ENCODE measurements at places on chromosomes 7 and 10. TPM values are rescaled to one million over a fixed set of nuclear protein-coding genes. Genes with fewer than 3 reads are reported as not detected.

The FAM25A gene
- not detected for polyA plus RNA-seq

- H3K4me3 ChIP-seq, result no peak overlapping the region
- DNase-seq, result no peak
- H3K36me3 ChIP-seq, result no peaks in the 10 kb centered on the region
- H3K4me1 ChIP-seq, result no peaks in the 10 kb centered on the region
- no peaks in the 10 kb centered on the region for H3K27me3 ChIP-seq
- H3K27ac ChIP-seq, result peak overlapping the region; percentile 44
These were observed 72.3 kb downstream of the ICA1 start for GRCh38 chr7:8189625-8190024.

The BBS9 gene
- 5.1 TPM for polyA plus RNA-seq

DNA sequence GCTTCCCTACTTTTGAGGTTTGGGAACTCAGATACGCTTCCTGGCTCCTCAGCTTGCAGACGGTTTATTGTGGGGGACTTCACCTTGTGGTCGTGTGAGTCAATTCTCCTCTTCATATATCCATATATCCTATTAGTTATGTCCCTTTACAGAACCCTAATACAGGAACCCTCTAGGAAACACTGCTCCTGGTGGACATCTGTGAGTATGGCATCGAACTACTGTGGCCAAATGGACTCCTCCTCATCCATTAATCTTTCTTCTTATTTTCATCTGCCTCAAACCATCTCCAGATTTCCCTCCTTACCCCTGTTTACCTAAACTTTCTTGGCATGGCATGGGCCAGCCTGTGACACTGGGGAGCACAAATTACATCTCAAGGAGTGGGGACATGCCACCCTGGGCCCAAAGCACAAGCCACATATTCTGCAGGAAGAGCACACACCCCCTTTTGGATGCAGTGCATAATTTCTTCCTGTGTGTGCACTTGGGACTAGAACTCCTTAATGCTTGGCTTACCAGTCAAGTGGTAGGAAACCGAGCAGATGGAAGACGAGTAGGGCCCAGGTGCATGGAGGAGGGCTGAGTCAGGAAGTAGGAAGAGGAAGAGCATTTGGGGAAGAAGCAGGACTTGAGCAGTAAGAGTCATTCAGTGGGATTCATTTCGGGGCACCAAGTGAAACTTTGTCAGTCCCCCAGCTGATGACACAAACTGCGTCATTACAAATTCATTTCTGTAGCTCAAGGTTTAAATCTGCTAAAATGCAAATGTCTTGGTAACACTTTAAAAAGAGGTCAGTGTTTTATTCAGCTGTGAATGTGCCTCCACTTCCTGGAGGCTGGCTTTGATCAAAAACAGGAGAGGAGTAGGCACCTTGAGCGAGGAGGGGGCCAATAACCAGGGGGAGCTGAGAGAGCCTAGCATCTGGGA, 80.8 kb upstream of the PLXNA4 start:
- no peaks in the 10 kb centered on the region for H3K36me3 ChIP-seq
- no peaks in the 10 kb centered on the region for H3K27me3 ChIP-seq
- DNase-seq, result no peak
- no peak overlapping the region for H3K4me3 ChIP-seq
- no peak overlapping the region for H3K27ac ChIP-seq
- peaks cover 18% of the 10 kb centered on the region for H3K4me1 ChIP-seq

DNA sequence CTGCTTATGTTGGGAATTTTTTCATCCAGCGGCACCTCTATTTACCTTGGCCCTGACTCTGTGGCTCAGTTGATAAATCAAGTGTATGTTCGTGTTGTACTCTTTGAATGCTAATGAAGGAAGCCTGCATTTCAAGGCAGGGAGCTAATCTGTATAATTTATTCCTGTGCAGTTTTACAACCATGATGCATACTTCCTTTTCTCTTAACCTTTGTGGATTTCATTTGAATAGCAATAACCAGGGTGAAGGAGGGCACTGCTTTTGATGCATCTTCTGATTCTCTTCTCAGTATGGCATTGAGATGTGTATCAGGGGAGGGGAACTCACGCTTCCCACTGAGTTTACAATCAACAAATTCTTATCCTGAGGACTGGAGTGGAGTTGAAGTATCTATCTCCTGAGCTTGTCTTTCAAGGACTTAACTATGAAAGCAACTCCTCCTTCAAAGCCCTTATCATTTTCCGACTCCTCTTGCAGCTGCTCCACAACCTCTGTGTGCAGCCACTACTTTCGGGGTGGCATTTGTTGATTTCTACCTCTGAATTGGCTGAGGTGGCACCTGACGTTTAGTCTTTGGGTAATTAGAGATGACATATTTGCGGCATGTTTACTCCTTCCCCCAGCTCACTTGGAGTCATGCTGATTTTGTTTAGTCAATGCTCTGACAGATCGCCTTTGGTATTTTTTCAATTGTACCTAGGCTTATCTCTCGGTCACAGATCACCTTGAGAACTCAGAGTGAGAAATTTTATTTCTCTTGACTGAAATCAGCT, 275.2 kb downstream of the PHTF2 start:
- no peaks in the 10 kb centered on the region for H3K36me3 ChIP-seq
- DNase-seq, result no peak
- no peak overlapping the region for H3K27ac ChIP-seq
- H3K4me1 ChIP-seq, result no peaks in the 10 kb centered on the region

The HOXA2 gene
- polyA plus RNA-seq, result not detected

All from GM12878 (cell line).